CD4-positive, alpha-beta T cell (primary cell): ENCODE measurements at places on chromosomes 3 and 15. TPM values are rescaled to one million over a fixed set of nuclear protein-coding genes. Genes with fewer than 3 reads are reported as not detected.

CPNE9 gene
- total RNA-seq, result 0.45 TPM

ERICH6 gene
- total RNA-seq, result not detected

SH2D7 gene
- not detected for total RNA-seq

RHOV gene
- 0.36 TPM for total RNA-seq

GP9 gene
- not detected for total RNA-seq

DUOXA2 gene
- total RNA-seq, result not detected

SLC24A5 gene
- not detected for total RNA-seq

TM4SF1 gene
- not detected for total RNA-seq

WDR49 gene
- 1.1 TPM for total RNA-seq

BTLA gene
- 8.5 TPM for total RNA-seq

NMNAT3 gene
- 1.5 TPM for total RNA-seq

ZNF502 gene
- total RNA-seq, result 1.9 TPM

DNA sequence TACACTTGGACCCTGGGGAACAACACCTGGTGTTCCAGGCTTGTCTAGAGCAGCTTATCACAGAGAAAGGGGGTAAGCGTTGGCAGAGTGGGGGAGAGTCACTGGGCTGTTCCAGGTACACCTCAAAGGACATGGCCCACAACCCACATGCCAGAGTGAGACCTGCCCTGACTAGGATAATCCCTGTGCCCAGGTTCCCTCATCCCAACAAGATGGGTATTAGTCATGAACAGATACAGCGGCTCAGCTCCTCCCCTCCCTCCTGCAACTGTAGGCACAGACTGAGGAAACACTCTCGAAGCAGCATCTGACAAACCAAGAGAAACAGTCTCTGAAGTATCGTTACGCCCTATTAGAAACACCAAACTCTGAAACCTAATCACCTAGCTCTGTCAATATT lies 32.1 kb upstream of the RPS17 start:
- peaks cover 4% of the 10 kb centered on the region for H3K4me1 ChIP-seq
- DNase-seq, result no peak
- no peaks in the 10 kb centered on the region for H3K36me3 ChIP-seq
- no peak overlapping the region for H3K27ac ChIP-seq
- no peak overlapping the region for H3K4me3 ChIP-seq

- no peak overlapping the region for H3K4me3 ChIP-seq
- no peak overlapping the region for H3K27ac ChIP-seq
- no peaks in the 10 kb centered on the region for H3K36me3 ChIP-seq
- DNase-seq, result no peak
- no peaks in the 10 kb centered on the region for H3K4me1 ChIP-seq
- H3K27me3 ChIP-seq, result no peaks in the 10 kb centered on the region
These were observed 76.6 kb downstream of the EDEM1 start for GRCh38 chr3:5264093-5264600.

GRCh38 chr3:14137445-14137844 lies 12.6 kb downstream of the TMEM43 start:
- no peaks in the 10 kb centered on the region for H3K27me3 ChIP-seq
- H3K36me3 ChIP-seq, result peaks cover 89% of the 10 kb centered on the region
- DNase-seq, result no peak
- no peak overlapping the region for H3K27ac ChIP-seq
- peaks cover 25% of the 10 kb centered on the region for H3K4me1 ChIP-seq
- no peak overlapping the region for H3K4me3 ChIP-seq

DNA sequence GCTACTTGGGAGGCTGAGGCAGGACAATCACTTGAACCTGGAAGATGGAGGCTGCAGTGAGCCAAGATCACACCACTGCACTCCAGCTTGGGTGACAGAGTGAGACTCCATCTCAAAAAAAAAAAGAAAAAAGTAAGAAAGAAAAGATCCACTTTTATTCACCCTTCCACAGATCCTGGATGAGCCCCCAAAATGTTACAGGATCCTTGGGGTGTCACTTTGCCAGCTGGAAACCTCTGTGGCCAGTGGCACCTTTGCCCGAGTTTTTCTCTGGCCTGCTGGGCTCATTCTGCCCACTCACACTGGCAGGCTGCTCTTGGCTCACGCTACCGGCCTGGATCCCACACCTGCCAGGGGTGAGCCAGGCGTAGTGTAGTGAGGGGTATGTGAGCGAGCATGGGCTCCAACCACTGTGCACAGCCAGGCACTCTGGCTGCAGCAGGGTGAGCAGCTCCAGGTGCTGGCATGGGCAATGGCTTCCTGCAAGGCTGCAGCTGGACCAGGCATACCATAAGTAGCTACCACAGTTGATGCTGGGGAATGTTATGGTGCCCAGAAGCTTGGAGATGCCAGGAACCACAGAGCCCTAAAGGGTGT lies 57.8 kb upstream of the C15orf39 start:
- H3K36me3 ChIP-seq, result no peaks in the 10 kb centered on the region
- H3K27ac ChIP-seq, result no peak overlapping the region
- no peaks in the 10 kb centered on the region for H3K27me3 ChIP-seq
- no peak for DNase-seq

GRCh38 chr3:4350789-4351163 lies 47.6 kb downstream of the SETMAR start:
- no peaks in the 10 kb centered on the region for H3K36me3 ChIP-seq
- no peak overlapping the region for H3K27ac ChIP-seq
- H3K4me3 ChIP-seq, result peak overlapping the region; percentile 61
- H3K27me3 ChIP-seq, result no peaks in the 10 kb centered on the region
- peak; percentile 15 for DNase-seq
- peaks cover 4% of the 10 kb centered on the region for H3K4me1 ChIP-seq

- H3K4me1 ChIP-seq, result no peaks in the 10 kb centered on the region
- no peak overlapping the region for H3K27ac ChIP-seq
- no peak overlapping the region for H3K4me3 ChIP-seq
- H3K36me3 ChIP-seq, result no peaks in the 10 kb centered on the region
- H3K27me3 ChIP-seq, result no peaks in the 10 kb centered on the region
These were observed 408.2 kb upstream of the CBLB start for GRCh38 chr3:106276755-106277612.

DNA sequence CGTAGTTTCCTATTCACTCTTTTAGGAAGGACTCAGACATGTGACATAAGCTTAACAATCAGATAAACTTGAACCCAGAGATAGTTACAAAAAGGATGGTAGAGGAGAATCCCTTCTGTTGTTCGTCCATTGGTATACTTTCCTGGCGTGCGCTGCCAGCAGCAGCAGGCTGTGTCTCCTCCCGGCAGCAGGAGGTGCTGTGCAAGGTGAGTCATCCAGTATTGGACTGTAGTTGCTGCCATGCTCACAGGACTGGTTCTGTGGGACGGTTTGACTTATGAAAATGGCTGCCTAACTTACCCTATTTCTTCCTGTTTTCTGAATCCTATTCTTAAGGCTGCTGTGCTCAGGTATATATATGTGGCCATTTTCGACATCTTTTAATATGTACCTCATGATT lies 253.4 kb upstream of the LRRC3B start:
- no peaks in the 10 kb centered on the region for H3K36me3 ChIP-seq
- no peaks in the 10 kb centered on the region for H3K27me3 ChIP-seq
- H3K4me1 ChIP-seq, result no peaks in the 10 kb centered on the region
- no peak for DNase-seq
- H3K4me3 ChIP-seq, result no peak overlapping the region

GRCh38 chr3:44030687-44031305 lies 210.9 kb upstream of the TOPAZ1 start:
- no peaks in the 10 kb centered on the region for H3K36me3 ChIP-seq
- no peak overlapping the region for H3K4me3 ChIP-seq
- DNase-seq, result no peak
- H3K27ac ChIP-seq, result no peak overlapping the region

DNA sequence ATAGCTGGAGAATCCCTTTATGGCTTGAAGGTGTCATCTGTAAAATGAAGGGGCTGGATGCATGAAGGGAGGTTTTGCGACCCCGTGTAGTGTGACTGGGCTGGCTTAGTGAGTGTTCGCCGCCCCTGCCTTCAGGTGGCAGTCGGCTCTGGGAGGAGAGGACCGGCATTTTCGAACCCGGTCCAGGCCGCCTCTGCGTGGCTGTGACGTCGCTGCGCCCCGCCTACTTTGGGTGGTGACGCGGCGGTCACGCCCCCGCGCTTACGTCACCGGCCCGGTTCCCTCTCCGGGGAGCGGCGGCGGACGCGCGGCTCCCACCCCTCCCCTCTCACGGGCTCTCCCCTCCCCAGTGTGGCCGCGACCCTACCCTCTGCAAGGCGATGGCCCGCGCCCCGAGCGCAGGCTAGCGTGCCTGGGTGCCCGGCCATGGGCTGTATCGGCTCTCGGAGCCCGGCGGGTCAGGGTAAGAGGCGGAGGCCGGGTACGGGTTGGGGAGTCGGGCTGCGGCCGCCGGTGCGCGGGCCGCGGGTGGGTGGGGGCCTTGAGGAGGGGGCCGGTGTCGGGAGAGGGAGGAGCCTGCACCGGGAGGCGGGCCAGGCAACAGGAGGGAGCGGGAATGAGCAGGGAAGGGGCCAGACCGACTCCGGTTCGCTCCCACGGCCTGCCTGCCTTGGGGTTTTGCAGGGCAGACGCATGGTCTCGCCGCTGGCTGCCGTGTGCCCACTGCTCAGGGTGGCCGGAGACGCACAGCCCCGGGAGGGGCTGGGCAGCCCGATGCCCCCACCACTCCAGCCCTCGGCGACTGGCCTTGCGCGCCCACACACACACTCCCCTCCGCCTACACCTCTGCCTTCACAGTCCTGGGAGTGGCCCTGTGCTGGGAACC lies 1.5 kb upstream of the FAM131A start:
- peak; percentile 73 for DNase-seq
- peaks cover 45% of the 10 kb centered on the region for H3K36me3 ChIP-seq
- no peaks in the 10 kb centered on the region for H3K27me3 ChIP-seq
- H3K27ac ChIP-seq, result peak overlapping the region; percentile 95
- H3K4me3 ChIP-seq, result peak overlapping the region; percentile 64

DNA sequence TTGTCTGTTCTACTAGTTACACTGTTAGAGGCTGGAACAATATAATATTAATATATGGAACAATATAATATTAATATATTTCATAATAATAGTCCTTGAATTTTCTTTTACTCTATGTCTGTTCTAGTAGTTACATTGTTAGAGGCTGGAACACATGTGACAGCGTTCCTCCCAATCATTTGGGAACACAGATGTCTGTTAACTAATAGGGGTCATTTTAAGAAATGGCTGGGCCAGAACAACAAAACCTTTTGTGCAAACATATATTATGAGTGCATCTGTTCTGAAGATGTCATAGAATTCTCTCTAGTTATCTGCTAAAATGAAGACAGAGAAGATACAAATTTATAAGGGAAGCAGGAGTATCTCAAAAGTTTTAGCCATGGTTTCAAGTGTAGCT lies 114.0 kb upstream of the PDZRN3 start:
- no peaks in the 10 kb centered on the region for H3K36me3 ChIP-seq
- H3K4me3 ChIP-seq, result no peak overlapping the region
- H3K27ac ChIP-seq, result no peak overlapping the region
- DNase-seq, result no peak
- no peaks in the 10 kb centered on the region for H3K27me3 ChIP-seq
- no peaks in the 10 kb centered on the region for H3K4me1 ChIP-seq

DNA sequence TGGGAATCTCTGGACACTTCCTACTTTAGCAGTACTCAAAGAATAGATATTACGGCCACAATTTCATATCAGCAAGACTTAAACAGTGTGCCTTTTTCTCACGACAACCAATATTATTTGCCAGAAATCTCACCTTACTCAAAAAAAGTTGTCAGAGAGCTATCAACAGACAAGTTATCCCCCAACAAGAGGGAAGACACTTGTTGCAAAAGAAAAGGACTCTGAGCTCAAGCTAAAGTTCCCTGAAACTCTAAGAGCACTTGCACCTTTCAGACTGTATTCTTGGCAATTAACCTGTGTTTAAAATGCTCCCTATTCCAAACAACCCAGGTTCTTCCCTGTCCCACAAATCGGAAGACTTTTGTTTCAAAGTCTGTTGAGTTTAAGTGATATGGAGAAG lies 4.5 kb downstream of the LRIG1 start:
- no peak overlapping the region for H3K4me3 ChIP-seq
- peaks cover 63% of the 10 kb centered on the region for H3K4me1 ChIP-seq
- H3K36me3 ChIP-seq, result no peaks in the 10 kb centered on the region
- H3K27ac ChIP-seq, result no peak overlapping the region
- no peak for DNase-seq

DNA sequence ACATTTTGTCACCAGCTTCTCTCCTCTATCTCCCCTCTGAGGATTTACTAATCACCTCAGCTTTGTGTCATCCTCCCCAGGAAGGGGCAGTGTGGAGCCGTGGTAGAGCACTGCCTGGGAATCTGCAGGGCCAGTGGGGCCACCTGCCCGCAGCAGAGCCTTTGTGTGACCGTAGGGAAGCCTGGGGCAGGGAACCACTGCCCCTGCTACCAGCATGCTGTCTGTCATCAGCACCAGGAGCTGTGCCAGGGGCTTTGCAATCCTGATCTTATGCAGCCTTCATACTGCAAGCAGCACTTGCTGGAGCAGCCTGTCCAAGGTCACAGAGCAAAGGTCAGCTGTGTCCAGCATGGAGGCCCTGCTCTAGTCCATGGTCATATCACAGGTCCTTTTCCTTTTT lies 170.2 kb upstream of the IL12A start:
- H3K4me1 ChIP-seq, result no peaks in the 10 kb centered on the region
- H3K27me3 ChIP-seq, result no peaks in the 10 kb centered on the region
- no peak for DNase-seq
- no peaks in the 10 kb centered on the region for H3K36me3 ChIP-seq
- H3K4me3 ChIP-seq, result no peak overlapping the region

GRCh38 chr15:90914305-90915080 lies 11.4 kb downstream of the MAN2A2 start:
- H3K27me3 ChIP-seq, result no peaks in the 10 kb centered on the region
- H3K27ac ChIP-seq, result no peak overlapping the region
- peaks cover 3% of the 10 kb centered on the region for H3K4me1 ChIP-seq
- H3K36me3 ChIP-seq, result peaks cover 94% of the 10 kb centered on the region
- no peak for DNase-seq
- H3K4me3 ChIP-seq, result no peak overlapping the region

DNA sequence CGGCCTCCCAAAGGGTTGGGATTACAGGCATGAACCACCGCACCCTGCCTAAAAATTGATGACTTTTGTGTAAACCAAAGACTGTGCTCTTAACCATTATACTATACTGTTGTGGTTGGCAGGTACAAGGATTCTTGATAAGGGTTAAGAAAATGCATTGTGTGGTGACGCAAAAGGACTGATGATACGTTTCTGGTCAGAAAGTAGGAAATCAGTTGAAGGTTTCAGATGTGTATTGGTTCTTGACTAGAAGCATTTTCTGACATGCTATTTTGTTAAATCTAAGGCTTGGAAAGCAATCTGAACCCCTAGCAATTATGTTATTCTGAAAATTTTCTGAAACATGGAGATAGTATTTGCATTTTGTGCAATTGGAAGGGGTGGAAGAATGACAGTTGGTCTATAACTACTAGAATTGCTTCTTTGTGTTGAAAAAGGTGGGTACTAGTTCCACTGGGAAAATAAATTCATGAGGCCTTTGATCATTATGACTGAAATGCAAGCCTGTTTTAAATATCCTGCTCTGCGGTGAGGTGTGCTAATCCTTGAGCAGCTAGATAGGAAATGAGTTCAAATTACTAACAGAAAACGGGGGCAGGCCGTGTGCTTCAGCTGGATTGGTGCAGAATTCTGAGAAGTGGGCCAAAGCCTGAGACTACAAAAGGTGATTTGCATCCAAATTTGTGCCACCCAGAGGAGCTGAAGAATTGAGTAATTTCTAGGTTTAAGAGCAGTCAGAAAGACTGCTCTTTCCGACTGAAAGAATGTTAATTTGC lies 66.0 kb upstream of the LRRFIP2 start:
- DNase-seq, result no peak
- H3K4me3 ChIP-seq, result no peak overlapping the region
- no peak overlapping the region for H3K27ac ChIP-seq
- peaks cover 27% of the 10 kb centered on the region for H3K4me1 ChIP-seq
- H3K27me3 ChIP-seq, result no peaks in the 10 kb centered on the region

GRCh38 chr15:25543196-25543595 lies 104.4 kb upstream of the UBE3A start:
- no peak overlapping the region for H3K4me3 ChIP-seq
- no peaks in the 10 kb centered on the region for H3K4me1 ChIP-seq
- H3K27me3 ChIP-seq, result no peaks in the 10 kb centered on the region
- DNase-seq, result no peak
